ENCODE measurements at places on chromosomes 1 and 21. TPM values are rescaled to one million over a fixed set of nuclear protein-coding genes. Genes with fewer than 3 reads are reported as not detected.
A peak's percentile ranks its signal among the peaks of the same experiment; 100 is the strongest.

Gene LIPI
- total RNA-seq = not detected

DNA sequence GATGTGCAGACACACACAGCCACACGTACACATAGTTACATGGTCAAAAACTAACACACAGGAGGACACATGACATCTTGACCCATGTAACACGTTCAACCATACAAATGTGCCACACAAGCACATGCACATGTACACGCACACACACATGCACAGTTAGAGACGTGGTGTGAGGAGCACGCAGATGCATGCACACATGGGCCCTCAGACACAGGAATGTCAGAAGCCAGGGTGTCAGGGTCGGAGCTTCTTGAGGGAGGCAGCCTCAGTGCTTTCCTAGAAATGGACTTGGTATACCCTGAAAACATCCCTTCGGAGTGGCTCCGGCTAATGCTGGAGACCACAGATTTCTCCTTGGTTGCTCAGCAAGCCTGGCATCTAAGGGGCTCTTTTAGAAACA, 114.3 kb downstream of the DMRTB1 start:
- no peak for DNase-seq

Gene NBPF1
- 15.9 TPM for total RNA-seq

Gene DIP2A
- total RNA-seq = 66.1 TPM

Gene ORC1
- total RNA-seq = 1.3 TPM

- DNase-seq = peak; percentile 28
Measured at GRCh38 chr1:109482791-109483671, 674 bp upstream of the ATXN7L2 start.

DNA sequence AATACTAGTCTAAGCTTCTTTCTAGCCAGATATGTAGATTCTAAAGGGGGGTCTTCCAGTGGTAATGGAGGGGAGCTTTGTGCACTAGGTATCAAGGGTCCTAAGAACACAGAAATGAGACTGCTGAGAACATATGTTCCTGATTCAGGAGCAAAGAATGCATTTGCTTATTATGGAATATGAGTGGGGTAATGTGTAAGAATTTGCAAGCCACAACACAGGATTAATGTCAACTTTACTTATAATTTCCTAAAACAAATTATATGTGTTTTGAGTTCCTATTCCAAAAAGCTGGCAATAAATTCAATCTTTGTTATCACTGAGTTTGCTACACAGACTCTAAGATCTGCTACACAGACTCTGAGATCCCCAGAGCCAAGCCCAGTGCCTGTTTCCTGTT, 357.0 kb upstream of the PTBP2 start:
- no peak for DNase-seq

Gene ACTL8
- total RNA-seq = not detected

DNA sequence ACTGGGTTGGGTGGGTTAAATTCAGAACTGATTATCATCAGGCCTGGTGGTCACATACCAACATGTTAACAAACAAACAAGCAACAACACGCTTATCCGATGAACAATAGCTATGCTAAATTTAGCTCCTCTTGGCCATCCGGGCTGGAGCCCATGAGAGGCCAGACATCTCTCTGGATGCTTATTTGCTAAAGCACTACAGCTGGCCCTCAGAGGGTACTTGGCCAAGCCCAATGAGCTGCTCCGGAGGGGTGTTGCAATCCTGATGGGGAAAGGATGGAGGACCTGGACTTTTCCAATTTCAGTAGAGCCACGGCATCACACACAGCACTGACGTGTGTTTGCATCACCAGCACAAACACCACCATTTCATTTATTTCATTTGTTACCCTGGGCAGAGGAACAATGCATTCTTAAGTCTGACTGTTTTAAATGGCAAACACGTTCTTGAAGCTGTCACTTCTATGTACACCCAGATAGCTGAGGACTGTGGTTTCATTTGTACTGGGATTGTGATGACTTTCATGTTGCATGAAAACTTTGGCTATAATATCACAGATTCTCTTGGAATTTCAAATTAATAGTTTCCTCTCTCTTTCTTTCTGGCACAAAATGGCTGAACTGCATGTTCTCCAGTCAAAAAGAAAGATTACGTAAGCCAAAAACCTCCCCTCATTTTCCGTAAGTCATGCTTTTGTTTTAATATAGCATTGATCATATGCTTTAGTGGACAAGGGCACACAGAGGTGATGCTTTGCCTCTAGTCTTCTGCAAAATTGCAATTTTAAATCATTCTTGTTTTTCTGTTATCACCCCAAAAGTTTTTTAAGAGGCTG, 359.8 kb upstream of the KAZN start:
- no peak for DNase-seq

DNA sequence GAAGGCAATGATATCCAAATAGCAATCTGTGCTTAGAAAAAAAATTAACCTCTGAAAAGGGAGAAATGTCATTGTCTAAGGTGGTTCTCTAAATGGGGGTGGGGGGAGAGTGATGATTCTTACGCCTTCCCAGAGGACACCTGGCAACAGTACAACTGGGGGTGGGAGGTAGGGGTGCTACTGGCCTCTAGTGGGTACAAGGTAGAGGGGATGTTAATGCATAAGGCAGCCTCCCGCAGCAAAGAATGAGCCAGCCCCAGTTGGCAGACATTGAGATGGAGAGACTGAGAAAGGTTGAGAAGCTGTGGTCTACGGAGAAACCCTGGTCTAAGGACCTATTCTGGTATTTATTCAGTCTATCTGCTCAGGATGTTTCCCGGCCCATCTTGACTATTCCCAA, 472.2 kb upstream of the RUNX1 start:
- no peak for DNase-seq

- DNase-seq = no peak
Measured at GRCh38 chr1:33738976-33739375, 124.9 kb upstream of the HMGB4 start.

Gene HAPLN2
- total RNA-seq = 0.56 TPM

DNA sequence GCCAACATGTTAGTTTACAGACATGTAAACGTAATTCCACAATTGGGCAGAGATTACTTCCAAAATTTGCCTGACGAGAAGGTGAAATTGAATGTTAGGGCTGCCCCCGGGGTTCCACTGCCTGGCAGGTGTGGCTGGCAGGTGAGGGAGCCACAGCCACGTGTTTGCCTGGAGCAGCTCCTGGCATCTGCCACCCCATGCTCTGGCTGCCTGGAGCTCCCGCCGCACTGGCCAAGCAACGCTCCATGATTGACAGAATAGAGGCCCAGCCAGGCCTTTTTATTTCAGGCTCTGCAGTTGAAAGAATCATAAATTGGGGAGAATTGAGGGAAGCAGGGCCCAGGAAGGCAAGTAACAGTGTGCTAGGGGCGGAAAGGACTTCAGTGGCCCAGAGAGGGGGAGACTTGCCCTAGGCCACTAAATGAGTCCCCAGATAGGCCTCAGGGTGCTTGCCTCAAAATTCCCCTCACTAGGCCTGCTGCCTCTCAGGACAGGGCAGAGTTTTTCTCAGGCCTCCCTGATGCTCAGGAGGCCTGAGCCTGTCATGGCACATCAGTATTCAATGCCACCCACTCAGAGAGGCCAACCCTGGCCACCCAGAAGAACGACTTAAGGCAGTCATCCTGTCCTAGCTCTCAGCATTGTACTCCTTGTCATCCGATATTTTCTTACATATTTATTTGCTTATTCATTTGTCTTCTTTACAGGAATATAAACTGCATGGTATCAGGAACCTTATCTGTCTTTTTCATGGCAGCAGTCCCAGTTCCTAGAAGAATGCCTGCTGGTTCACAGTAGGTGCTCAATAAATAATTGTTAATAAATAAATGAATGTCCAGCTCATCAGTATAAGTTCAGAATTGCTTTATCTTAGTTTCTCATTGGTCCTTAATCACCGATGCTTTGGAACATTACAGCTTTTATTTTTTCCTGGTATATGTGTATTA, 16.6 kb upstream of the S1PR1 start:
- no peak for DNase-seq

DNA sequence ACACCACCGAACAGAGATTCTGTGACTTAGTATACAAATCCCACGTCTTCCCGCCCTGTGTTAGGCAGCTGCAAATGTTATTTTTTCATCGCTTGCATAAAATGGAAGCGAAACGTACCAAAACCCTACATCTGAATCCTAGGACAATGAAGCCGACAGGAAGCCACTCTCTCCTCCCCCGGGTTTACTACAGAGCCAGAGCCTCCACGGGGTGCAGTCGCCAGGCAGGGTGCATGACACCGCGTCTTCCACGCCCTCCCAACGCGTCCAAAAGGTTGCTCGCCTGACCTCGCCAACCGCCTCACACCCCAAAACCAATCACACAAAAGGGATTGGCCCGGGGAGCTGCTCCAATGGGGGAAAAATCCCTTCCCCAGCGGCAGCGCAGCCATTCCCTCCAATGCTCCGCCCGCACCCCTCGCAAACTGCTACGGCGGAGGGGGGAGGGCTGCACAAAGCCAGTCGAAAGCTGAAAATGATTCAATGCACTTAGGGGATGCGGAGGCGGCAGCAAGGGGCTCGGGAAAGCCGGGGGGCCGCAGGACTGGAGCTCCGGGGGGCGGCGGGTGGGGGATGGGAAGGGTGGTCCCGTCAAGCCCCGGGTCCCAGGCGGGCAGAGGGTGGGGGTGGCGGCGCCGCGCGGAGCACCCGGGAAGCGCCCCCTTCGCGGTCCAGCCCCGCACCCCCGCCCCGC, 701 bp downstream of the CEP170 start:
- DNase-seq = peak; percentile 30

GRCh38 chr1:246930830-246931548, 759 bp downstream of the AHCTF1 start:
- peak; percentile 22 for DNase-seq

DNA sequence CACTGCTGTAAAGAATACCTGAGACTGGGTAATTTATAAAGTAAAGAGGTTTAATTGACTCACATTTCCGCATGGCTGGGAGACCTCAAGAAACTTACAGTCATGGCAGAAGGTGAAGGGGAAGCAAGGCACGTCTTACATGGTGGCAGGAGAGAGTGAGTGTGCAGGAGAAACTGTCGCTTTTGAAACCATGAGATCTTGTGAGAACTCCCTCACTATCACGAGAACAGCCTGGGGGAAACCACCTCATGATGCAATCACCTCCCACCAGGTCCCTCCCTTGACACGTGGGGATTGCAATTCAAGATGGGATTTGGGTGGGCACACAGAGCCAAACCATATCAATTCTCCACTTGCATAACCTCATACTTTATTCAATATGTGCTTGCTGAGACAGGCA, 76.6 kb downstream of the GIPC2 start:
- no peak for DNase-seq

GRCh38 chr1:199132006-199132405, 493.2 kb downstream of the PTPRC start:
- DNase-seq = no peak

Gene SPOCD1
- total RNA-seq = 0.27 TPM

Gene RRP1
- total RNA-seq = 27.7 TPM

Gene LDLRAD2
- total RNA-seq = not detected

DNA sequence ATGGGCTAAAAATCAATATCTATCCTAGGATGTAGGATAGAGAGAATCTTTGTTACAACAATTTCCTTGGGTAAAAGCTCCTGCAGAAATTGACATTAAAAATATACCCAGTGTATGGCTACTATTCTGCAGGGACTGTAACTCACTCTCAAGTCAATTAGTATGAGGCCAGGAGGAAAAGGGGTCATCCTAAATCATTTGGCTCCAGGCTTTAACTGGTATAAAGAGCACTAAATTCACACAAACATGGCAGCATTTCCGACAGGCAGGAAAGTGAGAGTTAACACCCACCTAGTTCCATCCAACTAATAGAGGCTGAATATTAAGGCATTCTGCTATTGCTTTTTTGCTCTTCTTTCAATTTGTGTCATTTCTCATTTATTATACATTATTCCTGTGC, 218.6 kb upstream of the C1orf87 start:
- DNase-seq = no peak

DNA sequence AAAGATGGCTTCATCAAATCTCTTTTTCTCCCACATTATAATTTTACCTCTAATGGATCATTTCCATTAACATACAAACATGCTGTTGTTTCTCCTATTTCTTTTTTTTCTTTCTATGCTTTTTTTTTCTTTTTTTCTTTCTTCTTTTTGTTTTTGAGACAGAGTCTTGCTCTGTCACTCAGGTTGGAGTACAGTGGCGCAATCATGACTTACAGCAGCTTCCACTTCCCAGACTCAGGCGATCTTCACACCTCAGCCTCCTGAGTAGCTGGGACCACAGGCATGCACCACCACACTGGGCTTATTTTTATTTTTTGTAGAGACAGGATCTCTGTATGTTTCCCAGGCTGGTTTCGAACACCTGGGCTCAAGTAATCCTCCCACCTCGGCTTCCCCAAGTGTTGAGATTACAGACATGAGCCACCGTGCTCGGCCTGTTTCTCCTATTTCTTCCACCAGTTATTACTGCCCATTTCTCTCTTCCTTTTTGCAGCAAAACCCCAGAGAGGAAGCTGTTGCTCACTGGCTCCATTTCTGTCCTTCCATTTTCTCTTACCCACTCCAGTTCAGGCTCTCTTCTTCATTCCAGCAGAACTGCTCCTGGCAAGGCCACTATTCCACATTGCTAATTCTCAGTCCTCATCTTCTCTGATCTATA, 32.1 kb upstream of the OPRD1 start:
- no peak for DNase-seq

Gene PDE9A
- total RNA-seq = 13.2 TPM
